Activated T-helper 2 cell treated with anti-CD3 and anti-CD28 coated beads, Interferon-gamma antibody, Interleukin-2, Interleukin-4, amounts not matched to agents 10 μg/mL and 5 μg/mL and 100 μg/mL, durations not matched to agents 14 hours and 24 hours and 36 hours (primary cell): ENCODE measurements at places on chromosomes 5 and 9. TPM values are rescaled to one million over a fixed set of nuclear protein-coding genes. Genes with fewer than 3 reads are reported as not detected.
A peak's percentile ranks its signal among the peaks of the same experiment; 100 is the strongest.

GRCh38 chr9:107635101-107635802 is 145.7 kb upstream of the KLF4 start:
- H3K4me1 ChIP-seq: peaks cover 6% of the 10 kb centered on the region
- no peaks in the 10 kb centered on the region for H3K36me3 ChIP-seq
- no peak overlapping the region for H3K4me3 ChIP-seq
- DNase-seq: no peak
- peaks cover 34% of the 10 kb centered on the region for H3K27me3 ChIP-seq
- no peak overlapping the region for H3K27ac ChIP-seq

LIX1 gene
- not detected in 2 replicates for total RNA-seq

DNAJC25 gene
- 7.3 and 7.4 TPM in 2 replicates for total RNA-seq

DNA sequence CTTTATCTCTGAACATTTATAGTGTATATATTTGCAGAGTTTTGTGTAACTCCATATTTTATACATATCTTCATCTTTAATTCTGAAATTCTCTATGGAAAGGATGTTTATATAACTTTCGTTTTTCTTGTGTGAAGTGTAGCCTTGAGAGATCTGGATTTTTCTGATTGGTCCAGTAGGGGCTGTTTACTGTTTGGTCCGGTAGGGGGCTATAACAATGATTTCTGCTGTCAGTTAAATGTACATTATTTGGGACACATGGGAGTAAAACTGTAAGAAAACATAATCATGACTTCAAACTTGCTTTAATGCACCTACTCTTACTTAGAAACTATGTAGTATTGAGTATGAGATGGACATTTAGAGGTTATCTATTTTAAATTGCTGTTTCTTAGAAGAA is 527.1 kb upstream of the ARRDC3 start:
- H3K4me3 ChIP-seq: no peak overlapping the region
- H3K36me3 ChIP-seq: no peaks in the 10 kb centered on the region
- DNase-seq: no peak
- no peak overlapping the region for H3K27ac ChIP-seq

DNA sequence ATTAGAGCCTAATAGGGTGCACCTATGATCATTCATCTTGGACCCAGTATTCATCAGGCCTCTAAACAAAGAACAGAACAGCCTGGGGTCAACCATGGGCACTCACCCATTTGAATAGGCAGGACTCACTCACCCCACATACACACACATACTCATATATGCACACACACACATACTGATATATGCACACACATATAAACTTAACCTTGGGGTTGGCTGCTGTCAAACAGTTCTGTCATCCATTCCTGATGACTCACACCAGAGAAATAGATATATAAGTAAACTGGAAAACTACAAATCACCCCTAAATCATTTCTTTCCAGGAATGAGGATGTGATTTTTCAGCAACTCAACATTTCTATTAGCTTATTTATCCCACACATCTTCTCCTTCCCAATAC is 51.3 kb downstream of the ARL15 start:
- no peaks in the 10 kb centered on the region for H3K36me3 ChIP-seq
- H3K27me3 ChIP-seq: no peaks in the 10 kb centered on the region
- H3K4me3 ChIP-seq: no peak overlapping the region
- peaks cover 3% of the 10 kb centered on the region for H3K4me1 ChIP-seq

DNA sequence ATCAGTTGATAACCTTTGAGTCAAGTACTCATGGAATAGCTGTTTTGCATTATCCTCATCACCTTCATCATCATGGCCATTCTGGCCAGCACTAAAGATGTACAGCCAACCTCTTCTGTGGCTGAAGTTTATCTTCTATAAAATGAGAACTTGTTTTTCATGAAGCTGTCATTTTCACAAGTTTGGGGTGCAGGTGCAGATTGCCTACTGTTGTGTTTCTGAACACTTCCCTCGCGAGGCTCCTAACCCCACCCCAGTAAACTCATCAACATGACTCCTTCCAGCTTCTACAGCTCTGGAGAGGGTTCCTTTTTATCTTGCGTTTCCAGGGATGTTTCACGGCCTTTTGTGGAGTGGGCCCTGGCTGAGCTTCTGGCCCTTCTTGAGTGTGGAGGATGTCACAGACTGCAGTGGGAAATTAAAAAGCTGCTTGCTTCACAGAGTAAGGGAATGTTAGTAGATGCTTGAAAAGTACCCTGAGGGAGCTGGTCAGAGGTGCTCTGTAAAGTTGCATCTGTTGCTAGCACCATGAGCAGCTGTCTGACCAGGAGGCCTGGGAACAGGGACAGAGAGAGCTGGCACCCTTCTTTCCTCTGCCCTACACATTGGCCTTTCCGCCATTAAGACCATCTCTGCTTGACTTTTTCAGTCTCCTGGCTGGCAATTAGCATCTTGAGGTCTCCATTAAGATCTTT is 24.9 kb downstream of the SYK start:
- H3K4me3 ChIP-seq: no peak overlapping the region
- H3K36me3 ChIP-seq: no peaks in the 10 kb centered on the region
- no peak overlapping the region for H3K27ac ChIP-seq
- no peaks in the 10 kb centered on the region for H3K4me1 ChIP-seq

GRCh38 chr9:111484572-111484894 is 350 bp upstream of the ECPAS start:
- H3K27ac ChIP-seq: peak overlapping the region; percentile 82
- H3K4me3 ChIP-seq: peak overlapping the region; percentile 84
- H3K27me3 ChIP-seq: peaks cover 11% of the 10 kb centered on the region
- H3K4me1 ChIP-seq: peaks cover 21% of the 10 kb centered on the region

DNA sequence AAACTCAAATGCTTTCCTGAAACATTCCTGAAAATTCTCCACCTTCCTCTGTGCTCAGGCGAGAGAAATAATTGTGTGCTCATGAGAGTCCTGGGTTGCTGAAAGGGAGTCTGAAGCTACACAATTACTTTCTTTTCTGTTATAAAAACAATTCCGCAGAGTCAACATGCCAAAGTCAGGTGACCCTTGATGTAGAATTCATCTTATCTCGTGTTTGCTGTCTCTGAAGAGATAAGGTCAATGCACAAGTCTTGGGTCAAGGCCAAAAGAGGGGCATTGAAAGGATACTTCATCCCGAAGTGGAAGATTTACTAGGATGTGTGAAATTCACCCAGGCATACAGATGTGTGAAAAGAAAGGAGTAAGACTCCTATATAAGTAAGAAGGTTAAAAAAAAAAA is 493.5 kb downstream of the SEMA5A start:
- H3K27me3 ChIP-seq: no peaks in the 10 kb centered on the region
- H3K4me1 ChIP-seq: no peaks in the 10 kb centered on the region
- no peak overlapping the region for H3K4me3 ChIP-seq
- DNase-seq: no peak
- H3K36me3 ChIP-seq: no peaks in the 10 kb centered on the region

GRCh38 chr5:62460578-62460983 is 48.0 kb downstream of the IPO11 start:
- peaks cover 3% of the 10 kb centered on the region for H3K36me3 ChIP-seq
- H3K4me3 ChIP-seq: no peak overlapping the region
- H3K27me3 ChIP-seq: no peaks in the 10 kb centered on the region
- no peak overlapping the region for H3K27ac ChIP-seq

DNA sequence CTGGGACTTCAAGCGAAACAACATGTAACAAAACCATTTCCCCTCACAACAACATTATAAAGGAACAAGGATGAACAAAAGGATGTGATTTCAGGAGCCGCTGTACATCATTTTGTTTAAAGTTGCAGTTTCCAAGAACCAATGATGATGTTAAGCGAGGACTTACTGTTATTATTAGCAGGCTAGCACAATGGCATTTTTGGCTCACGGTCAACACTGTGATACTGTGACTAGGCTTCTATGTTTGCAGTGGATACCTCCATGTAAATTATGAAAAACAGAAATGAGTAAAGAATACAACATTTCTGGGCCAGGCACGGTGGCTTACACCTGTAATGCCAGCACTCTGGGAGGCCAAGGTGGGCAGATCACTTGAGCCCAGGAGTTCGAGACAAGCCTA is 113.0 kb downstream of the AUH start:
- no peak overlapping the region for H3K4me3 ChIP-seq
- DNase-seq: no peak
- H3K27ac ChIP-seq: no peak overlapping the region
- no peaks in the 10 kb centered on the region for H3K27me3 ChIP-seq
- peaks cover 66% of the 10 kb centered on the region for H3K4me1 ChIP-seq

DNA sequence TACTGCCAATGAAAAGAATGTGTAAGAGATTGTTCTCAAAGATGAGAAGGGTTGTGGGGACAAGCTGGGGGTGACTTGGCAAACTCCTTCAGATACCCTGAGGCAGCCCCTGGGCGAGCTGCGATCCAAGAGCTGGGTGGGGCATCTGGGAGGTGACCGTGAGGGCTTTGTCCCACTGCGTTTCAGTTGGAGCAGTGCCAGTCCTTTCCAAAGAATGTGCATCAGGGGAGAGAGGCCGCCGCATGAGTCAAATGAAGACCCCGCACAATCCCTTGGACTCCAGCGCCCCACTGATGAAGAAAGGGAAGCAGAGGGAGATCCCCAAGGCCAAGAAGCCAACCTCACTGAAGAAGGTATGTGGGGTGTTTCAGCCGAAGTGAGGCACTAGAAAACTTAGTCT is 28.4 kb downstream of the SECISBP2 start:
- H3K36me3 ChIP-seq: peaks cover 95% of the 10 kb centered on the region
- H3K4me3 ChIP-seq: no peak overlapping the region
- H3K4me1 ChIP-seq: peaks cover 31% of the 10 kb centered on the region
- no peaks in the 10 kb centered on the region for H3K27me3 ChIP-seq
- no peak for DNase-seq

NR5A1 gene
- not detected in 2 replicates for total RNA-seq

PCDHA2 gene
- total RNA-seq: not detected in 2 replicates

CRHBP gene
- total RNA-seq: 0.09 TPM in 1 of 2 replicates, not detected in the other

GRCh38 chr9:101587332-101588043 is 7.3 kb downstream of the PPP3R2 start:
- no peak for DNase-seq
- peaks cover 6% of the 10 kb centered on the region for H3K4me1 ChIP-seq
- H3K27ac ChIP-seq: no peak overlapping the region
- H3K36me3 ChIP-seq: no peaks in the 10 kb centered on the region
- H3K4me3 ChIP-seq: no peak overlapping the region

DNA sequence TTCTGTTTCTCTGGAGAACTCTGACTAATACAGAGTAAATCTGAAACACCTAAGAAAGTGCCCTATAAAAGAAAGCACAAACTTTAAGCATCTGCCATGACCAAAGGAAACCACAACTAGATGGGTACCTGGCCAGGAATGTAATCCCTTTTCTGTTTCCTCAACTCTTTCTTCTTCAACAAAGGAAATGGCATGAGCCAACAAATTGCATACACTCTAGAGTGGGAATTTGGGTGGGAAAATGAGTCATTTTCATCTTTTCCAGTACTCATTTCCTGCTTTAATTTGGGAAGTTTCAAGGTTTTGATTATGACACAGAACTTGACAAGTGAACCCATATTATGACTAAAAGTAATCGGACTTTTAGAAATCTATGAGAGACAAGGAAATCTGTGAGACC is 349.2 kb upstream of the RORB start:
- H3K36me3 ChIP-seq: no peaks in the 10 kb centered on the region
- no peak overlapping the region for H3K27ac ChIP-seq
- DNase-seq: no peak
- no peaks in the 10 kb centered on the region for H3K27me3 ChIP-seq

DNA sequence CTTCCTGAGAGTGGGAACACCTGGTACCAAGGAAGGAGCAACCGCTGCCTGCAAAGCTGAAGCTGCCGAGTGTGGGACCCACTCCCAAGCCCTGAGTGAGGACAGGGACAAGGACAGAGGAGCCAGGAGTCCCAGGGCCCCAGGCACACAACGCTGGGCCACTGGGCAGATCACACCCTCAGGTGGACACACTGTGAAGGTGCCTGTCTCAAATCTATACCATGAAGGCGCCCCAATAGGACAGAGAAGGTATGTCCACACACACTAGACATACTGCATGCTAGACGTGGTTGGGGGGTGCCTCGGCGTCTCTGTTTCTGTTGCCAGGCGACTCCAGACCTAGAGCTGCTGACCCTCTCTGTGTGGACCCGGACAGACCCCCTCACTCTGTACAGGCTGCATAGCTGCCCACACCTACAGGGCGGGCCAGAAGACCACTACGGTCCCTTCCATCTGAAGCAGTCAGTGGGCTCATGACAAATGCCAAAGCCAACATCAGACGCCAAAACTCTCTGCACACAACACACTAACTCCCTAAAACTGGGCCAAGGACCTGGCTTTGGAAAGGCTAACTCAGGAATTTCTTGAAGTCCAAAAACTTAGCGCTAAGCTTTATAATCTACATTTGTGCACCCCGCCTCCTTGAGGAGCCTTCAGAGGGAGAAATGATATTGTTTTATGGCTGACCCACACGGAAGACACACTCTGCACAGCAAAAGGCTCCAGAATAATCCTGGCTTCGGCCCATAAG is 60.7 kb downstream of the ROR2 start:
- no peaks in the 10 kb centered on the region for H3K36me3 ChIP-seq
- H3K4me1 ChIP-seq: no peaks in the 10 kb centered on the region
- no peak overlapping the region for H3K27ac ChIP-seq
- no peak overlapping the region for H3K4me3 ChIP-seq
- DNase-seq: no peak

DNA sequence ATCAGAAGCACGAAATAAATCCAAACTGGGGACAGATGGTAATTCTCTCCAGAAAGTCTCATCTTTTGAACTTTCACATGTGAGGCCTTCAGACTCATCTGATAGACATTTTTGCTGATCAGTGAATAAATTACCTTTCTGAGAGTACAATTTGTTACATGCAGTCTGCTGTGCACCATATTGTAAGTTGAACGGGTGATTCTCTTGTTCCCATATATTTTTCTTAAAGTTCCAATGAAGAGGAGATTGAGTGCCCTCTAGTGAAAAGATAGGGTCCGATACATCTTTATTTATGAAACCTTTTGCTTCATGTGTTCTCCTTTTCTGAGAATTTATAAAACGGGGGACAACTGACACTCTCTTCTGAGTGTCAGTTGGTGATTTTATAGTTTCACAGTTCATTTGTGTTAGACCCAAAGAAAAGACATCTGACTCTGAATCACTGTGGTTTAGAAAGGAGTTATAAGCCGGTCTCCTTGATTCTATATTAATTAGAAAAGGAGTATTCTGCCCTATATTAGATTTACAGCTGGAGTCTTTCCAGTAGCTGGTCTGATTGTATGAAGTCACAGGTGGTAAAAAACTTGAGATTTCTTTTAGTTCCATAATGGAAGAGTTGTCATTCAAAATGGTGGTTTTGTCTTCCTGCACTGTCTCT is 30.4 kb downstream of the GNG10 start:
- no peaks in the 10 kb centered on the region for H3K4me1 ChIP-seq
- DNase-seq: no peak
- H3K4me3 ChIP-seq: no peak overlapping the region
- H3K27ac ChIP-seq: no peak overlapping the region
- H3K36me3 ChIP-seq: no peaks in the 10 kb centered on the region
